ENCODE measurements at places on chromosomes 1 and 21. TPM values are rescaled to one million over a fixed set of nuclear protein-coding genes. Genes with fewer than 3 reads are reported as not detected.

CIART gene
- total RNA-seq = 0.77 TPM

GRCh38 chr1:118989006-118989815 is 1.1 kb upstream of the TBX15 start:
- DNase-seq = no peak

GRCh38 chr1:67700692-67701410 is 15.8 kb downstream of the GADD45A start:
- peak; percentile 95 for DNase-seq

GRCh38 chr1:12269351-12269750 is 39.5 kb downstream of the VPS13D start:
- DNase-seq = no peak

WNT3A gene
- total RNA-seq = not detected

- no peak for DNase-seq
These were observed 459.2 kb upstream of the RUNX1 start for GRCh38 chr21:35508139-35508888.

Data from dermis microvascular lymphatic vessel endothelial cell (primary cell).